Bronchus fibroblast of lung (primary cell): ENCODE measurements at places on chromosomes 6 and 20. TPM values are rescaled to one million over a fixed set of nuclear protein-coding genes. Genes with fewer than 3 reads are reported as not detected.

The BCAS4 gene
- total RNA-seq, result 23.7 and 27.9 TPM in 2 replicates

The C6orf163 gene
- total RNA-seq, result 0.34 and 0.74 TPM in 2 replicates

The SASH1 gene
- total RNA-seq, result 11.8 and 12.3 TPM in 2 replicates

The GPLD1 gene
- 0.15 and 0.17 TPM in 2 replicates for total RNA-seq

The TSPO2 gene
- not detected in 2 replicates for total RNA-seq

The ABHD16A gene
- 23.5 and 25.1 TPM in 2 replicates for total RNA-seq

The SPTLC3 gene
- total RNA-seq, result 4.8 and 6.6 TPM in 2 replicates

The DTNBP1 gene
- total RNA-seq, result 2.2 and 4.0 TPM in 2 replicates

The CENPQ gene
- 5.5 and 11.6 TPM in 2 replicates for total RNA-seq

The CGA gene
- not detected in 2 replicates for total RNA-seq

The ADGRG6 gene
- 6.8 and 7.9 TPM in 2 replicates for total RNA-seq

The CBLN4 gene
- not detected in 2 replicates for total RNA-seq

The SGK1 gene
- 31.3 and 34.9 TPM in 2 replicates for total RNA-seq

The LSM14B gene
- total RNA-seq, result 26.9 and 27.6 TPM in 2 replicates

The ABHD16B gene
- not detected in 2 replicates for total RNA-seq

The PRL gene
- not detected in 2 replicates for total RNA-seq

The HLA-DMB gene
- not detected in 2 replicates for total RNA-seq

The SDC4 gene
- 117 and 122 TPM in 2 replicates for total RNA-seq

The OR2J2 gene
- total RNA-seq, result not detected in 2 replicates

The SLC25A27 gene
- total RNA-seq, result 2.4 TPM in 2 replicates

The RBM12 gene
- total RNA-seq, result 27.4 and 30.6 TPM in 2 replicates

The ARMH2 gene
- total RNA-seq, result not detected in 2 replicates

The TUBB2B gene
- 40.7 and 41.9 TPM in 2 replicates for total RNA-seq

The DDRGK1 gene
- total RNA-seq, result 39.4 and 41.2 TPM in 2 replicates

The NKX2-2 gene
- total RNA-seq, result not detected in 2 replicates

The ZNF165 gene
- 0.34 and 0.45 TPM in 2 replicates for total RNA-seq

The PI16 gene
- total RNA-seq, result not detected in 2 replicates

The CTAGE9 gene
- under 0.01 TPM in 1 of 2 replicates, not detected in the other for total RNA-seq

The HMGCLL1 gene
- total RNA-seq, result 0.34 and 0.89 TPM in 2 replicates

The C20orf141 gene
- total RNA-seq, result not detected in 2 replicates

The RHAG gene
- not detected in 2 replicates for total RNA-seq

The SALL4 gene
- 0.45 and 1.5 TPM in 2 replicates for total RNA-seq

The CLVS2 gene
- not detected in 2 replicates for total RNA-seq

The UBE2C gene
- 225 and 261 TPM in 2 replicates for total RNA-seq

The OR12D3 gene
- not detected in 2 replicates for total RNA-seq

The TCF15 gene
- under 0.01 TPM in 1 of 2 replicates, not detected in the other for total RNA-seq

The CBFA2T2 gene
- 1.7 and 2.1 TPM in 2 replicates for total RNA-seq

The GLP1R gene
- not detected in 2 replicates for total RNA-seq

The OR2B2 gene
- total RNA-seq, result not detected in 2 replicates

The BEND3 gene
- total RNA-seq, result 1.3 and 1.5 TPM in 2 replicates

The C6orf52 gene
- total RNA-seq, result 0.84 and 0.89 TPM in 2 replicates

The RNF39 gene
- total RNA-seq, result not detected in 2 replicates

The VSTM2L gene
- 1.5 and 3.0 TPM in 2 replicates for total RNA-seq

The KIF6 gene
- total RNA-seq, result under 0.01 and 0.17 TPM in 2 replicates

The PDE10A gene
- total RNA-seq, result 0.34 and 0.89 TPM in 2 replicates

The BANF2 gene
- total RNA-seq, result not detected in 2 replicates

The TRIM38 gene
- 3.9 and 4.0 TPM in 2 replicates for total RNA-seq
